Regular cardiac myocyte (primary cell): ENCODE measurements at places on chromosomes 7 and 10. TPM values are rescaled to one million over a fixed set of nuclear protein-coding genes. Genes with fewer than 3 reads are reported as not detected.

ODAD2 gene
- total RNA-seq = not detected in 2 replicates

MMRN2 gene
- total RNA-seq = 5.4 and 9.0 TPM in 2 replicates

CCDC172 gene
- not detected in 2 replicates for total RNA-seq

PLPP4 gene
- 15.0 and 20.0 TPM in 2 replicates for total RNA-seq

ADAM12 gene
- total RNA-seq = 21.3 and 92.2 TPM in 2 replicates

SLC29A4 gene
- 1.3 and 2.5 TPM in 2 replicates for total RNA-seq

MEPCE gene
- total RNA-seq = 16.3 and 26.6 TPM in 2 replicates

CDHR3 gene
- 2.5 and 2.8 TPM in 2 replicates for total RNA-seq
